ENCODE measurements at places on chromosomes 7 and 10. TPM values are rescaled to one million over a fixed set of nuclear protein-coding genes. Genes with fewer than 3 reads are reported as not detected.

Gene ATRNL1
- 0.20 TPM for polyA plus RNA-seq

Gene UBTD1
- 5.8 TPM for polyA plus RNA-seq

Gene SNCG
- 74.0 TPM for polyA plus RNA-seq

Gene ARMC3
- not detected for polyA plus RNA-seq

Gene PDE1C
- 1.9 TPM for polyA plus RNA-seq

Gene CAV1
- polyA plus RNA-seq: 16.3 TPM

Gene TFPI2
- polyA plus RNA-seq: 0.39 TPM

Gene METTL2B
- polyA plus RNA-seq: 10.5 TPM

Gene TAS2R38
- not detected for polyA plus RNA-seq

Gene VAX1
- not detected for polyA plus RNA-seq

Gene PTN
- 97.1 TPM for polyA plus RNA-seq

Gene NEUROD6
- polyA plus RNA-seq: 0.01 TPM

Gene GPR15LG
- polyA plus RNA-seq: 321 TPM

Gene RSU1
- polyA plus RNA-seq: 44.6 TPM

Gene LBX1
- polyA plus RNA-seq: not detected

Gene HELLS
- polyA plus RNA-seq: 6.3 TPM

Gene DENND10
- polyA plus RNA-seq: 20.4 TPM

Gene STARD3NL
- polyA plus RNA-seq: 4.2 TPM

Gene ARPC1B
- 55.7 TPM for polyA plus RNA-seq

Gene ITGB8
- 5.0 TPM for polyA plus RNA-seq

Gene NPTX2
- polyA plus RNA-seq: 0.55 TPM

Gene MET
- 2.1 TPM for polyA plus RNA-seq

Gene THSD7A
- 0.18 TPM for polyA plus RNA-seq

Gene CACNB2
- polyA plus RNA-seq: 3.8 TPM

Gene LRRC4
- 1.9 TPM for polyA plus RNA-seq

Gene PDLIM1
- 79.9 TPM for polyA plus RNA-seq

Gene CALHM2
- polyA plus RNA-seq: 9.7 TPM

Gene ITPRID1
- not detected for polyA plus RNA-seq

Gene TFR2
- 0.53 TPM for polyA plus RNA-seq

Gene GIMAP5
- 5.2 TPM for polyA plus RNA-seq

Gene PIP
- not detected for polyA plus RNA-seq

Gene PPP1R3A
- polyA plus RNA-seq: not detected

Gene GPR37
- 3.6 TPM for polyA plus RNA-seq

Gene INMT
- polyA plus RNA-seq: 2.4 TPM

Gene C10orf53
- not detected for polyA plus RNA-seq

Gene RBM20
- polyA plus RNA-seq: 2.7 TPM

Gene CYP3A4
- polyA plus RNA-seq: 0.16 TPM

Gene TMEM225B
- polyA plus RNA-seq: 0.66 TPM

Data from esophagus (tissue), 2 donors.